Activated CD4-positive, alpha-beta T cell treated with anti-CD3 and anti-CD28 coated beads for 36 hours (primary cell): ENCODE measurements at places on chromosomes 7 and 10.
A peak's percentile ranks its signal among the peaks of the same experiment; 100 is the strongest.

GRCh38 chr10:122234416-122234815 is 36.7 kb upstream of the BTBD16 start:
- no peak for DNase-seq

DNA sequence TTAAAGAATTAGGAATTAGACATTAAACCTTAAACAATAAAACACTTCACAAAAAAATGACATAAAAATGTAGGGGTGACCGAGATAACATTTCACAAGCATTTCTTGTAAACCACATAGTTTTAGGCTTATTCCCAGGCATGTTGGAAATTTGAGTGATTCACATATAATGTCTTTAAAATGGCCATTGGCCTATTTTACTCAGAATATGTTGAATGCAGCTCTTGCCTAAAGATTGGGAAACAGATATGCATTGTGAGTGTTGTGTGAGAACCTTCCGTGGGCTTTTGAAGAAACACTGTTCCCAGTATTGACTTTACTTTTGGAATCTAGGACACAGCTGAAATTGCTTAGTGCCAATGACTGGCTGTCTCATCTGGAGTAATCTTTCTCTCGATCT is 79.6 kb downstream of the ARL5B start:
- no peak for DNase-seq

DNA sequence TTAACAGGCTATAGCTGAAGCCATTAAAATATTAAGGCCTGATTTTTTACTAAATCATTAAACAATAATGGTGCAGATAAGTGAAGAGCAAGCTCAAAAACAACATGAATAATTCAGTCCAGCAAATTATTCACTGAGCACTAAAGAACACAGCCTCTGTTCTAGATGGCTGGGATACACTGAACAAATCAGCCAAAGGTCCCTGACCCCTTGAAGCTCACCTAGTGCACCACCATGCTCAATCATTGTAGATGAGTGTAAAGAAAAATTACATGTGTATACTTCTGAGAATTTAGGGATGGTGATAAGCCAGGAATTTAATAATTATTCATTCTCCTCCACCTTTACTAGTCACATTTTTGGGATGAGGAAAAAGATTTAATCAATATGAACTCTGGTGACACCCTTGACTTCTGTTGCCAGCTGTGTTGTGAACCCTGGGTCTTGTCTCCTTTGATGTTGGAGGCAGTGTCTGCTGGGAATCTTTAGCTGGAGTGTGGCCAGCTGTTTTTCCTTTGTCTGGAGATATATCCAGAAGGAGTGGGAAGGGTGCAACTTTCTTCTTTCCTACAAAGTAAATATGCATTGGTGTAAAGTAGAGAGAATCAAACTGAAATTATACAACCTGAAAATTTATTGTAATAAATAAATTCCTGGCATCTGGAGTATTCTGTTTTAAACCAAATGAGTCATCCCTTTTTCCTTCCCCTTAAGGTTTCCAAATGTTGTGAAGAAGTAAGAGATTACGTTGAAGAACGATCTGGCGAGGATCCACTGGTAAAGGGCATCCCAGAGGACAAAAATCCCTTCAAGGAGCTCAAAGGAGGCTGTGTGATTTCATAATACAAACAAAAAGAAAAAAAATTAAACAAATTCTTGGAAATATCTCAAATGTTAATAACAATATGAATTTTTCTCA is 4.0 kb downstream of the GNGT1 start:
- DNase-seq = no peak

GRCh38 chr7:100122067-100122466 is 2.6 kb downstream of the CNPY4 start:
- DNase-seq = no peak

GRCh38 chr7:8179486-8179885 is 82.5 kb downstream of the ICA1 start:
- no peak for DNase-seq

- DNase-seq = no peak
These were observed 577.8 kb downstream of the ETV1 start for GRCh38 chr7:13411636-13412035.

GRCh38 chr7:36708767-36709166 is 15.5 kb downstream of the AOAH start:
- DNase-seq = no peak

DNA sequence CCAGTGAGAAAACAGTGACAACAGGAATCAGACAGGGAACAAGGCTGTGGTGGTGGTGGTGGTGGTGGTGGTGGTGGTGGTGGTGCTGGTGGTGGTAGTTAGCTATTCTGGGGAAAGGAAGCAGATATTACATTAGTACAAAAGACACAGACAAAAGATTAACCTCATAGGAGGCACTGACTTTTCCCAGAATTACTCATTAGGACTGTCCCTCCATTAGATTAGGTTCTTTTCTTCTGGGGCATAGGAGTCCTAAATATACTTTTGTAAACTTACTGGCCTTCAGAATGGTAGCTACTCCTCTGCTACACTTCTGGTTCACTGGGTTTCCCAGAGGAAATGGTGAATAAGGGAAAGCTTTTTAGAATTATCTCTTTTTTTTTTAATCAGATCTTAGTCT is 156.6 kb upstream of the SEMA3D start:
- no peak for DNase-seq

DNA sequence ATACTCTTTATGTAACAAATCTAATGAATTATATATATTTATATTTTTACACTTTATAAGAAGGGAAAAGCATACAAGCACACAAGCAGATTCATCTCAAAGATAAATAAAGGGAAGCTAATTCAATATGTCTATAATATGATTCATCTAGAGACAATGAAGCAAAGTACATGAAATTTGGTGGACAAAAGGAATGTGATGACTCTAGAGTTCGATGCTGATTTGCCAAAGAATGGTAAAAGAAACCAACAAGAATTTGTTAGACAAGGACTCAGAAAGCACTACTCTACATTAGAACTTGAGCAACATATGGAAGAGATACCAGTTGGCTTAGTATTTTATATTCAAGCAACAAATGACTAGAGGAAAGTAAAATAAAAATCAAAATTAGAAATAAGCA is 536.5 kb upstream of the TEX47 start:
- no peak for DNase-seq

- DNase-seq = no peak
These were observed 116.3 kb downstream of the PAXIP1 start for GRCh38 chr7:154886591-154886990.

DNA sequence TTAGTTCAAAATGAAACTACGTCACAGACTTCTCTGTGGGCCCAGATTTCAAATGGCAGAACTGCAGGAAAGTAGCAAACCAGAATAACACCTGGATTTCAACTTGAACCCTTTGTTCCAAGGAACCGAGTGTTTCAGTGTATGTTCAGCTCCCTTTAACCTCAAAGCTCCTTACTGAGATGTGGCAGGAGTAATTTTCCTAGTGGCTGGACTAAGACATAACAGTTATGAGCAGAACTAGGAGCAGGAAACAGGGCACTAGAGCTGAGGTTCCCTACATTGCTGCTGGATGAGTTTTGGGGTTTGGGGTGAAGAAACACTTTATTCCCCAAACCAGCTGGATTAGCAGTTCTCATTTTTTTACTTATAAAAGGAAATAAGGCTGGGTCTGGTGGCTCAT is 50.1 kb downstream of the NSUN6 start:
- DNase-seq = no peak

- no peak for DNase-seq
These were observed 206.1 kb downstream of the CHRM2 start for GRCh38 chr7:137074391-137075030.

- no peak for DNase-seq
These were observed 84.5 kb upstream of the RET start for GRCh38 chr10:42992156-42992956.

GRCh38 chr7:2279896-2280295 is 34.3 kb downstream of the SNX8 start:
- no peak for DNase-seq

DNA sequence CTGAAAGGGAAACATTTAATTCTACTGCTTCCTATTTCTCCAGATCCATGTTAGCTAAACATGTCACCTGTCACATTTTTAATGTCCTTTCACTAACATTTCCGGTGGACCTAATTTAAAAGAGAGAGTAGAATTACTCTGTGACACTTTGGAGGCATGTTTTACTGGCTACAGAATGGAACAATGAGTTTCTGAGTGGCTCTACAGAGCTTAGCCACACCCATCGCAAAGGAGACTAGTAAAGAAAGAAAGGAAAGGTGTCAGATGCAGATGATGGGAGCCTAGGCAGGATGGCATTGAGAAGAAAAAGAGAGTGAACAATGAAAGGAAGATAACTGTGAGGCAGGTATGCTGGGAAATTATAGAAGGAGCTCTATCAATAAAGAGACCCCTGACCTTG is 35.9 kb downstream of the NDUFB2 start:
- DNase-seq = no peak

- no peak for DNase-seq
These were observed 364.9 kb downstream of the SUGCT start for GRCh38 chr7:40499718-40500117.

- DNase-seq = no peak
These were observed 595.6 kb downstream of the GRM8 start for GRCh38 chr7:126657137-126657536.

- no peak for DNase-seq
These were observed 97.8 kb downstream of the CALCR start for GRCh38 chr7:93476491-93477344.

DNA sequence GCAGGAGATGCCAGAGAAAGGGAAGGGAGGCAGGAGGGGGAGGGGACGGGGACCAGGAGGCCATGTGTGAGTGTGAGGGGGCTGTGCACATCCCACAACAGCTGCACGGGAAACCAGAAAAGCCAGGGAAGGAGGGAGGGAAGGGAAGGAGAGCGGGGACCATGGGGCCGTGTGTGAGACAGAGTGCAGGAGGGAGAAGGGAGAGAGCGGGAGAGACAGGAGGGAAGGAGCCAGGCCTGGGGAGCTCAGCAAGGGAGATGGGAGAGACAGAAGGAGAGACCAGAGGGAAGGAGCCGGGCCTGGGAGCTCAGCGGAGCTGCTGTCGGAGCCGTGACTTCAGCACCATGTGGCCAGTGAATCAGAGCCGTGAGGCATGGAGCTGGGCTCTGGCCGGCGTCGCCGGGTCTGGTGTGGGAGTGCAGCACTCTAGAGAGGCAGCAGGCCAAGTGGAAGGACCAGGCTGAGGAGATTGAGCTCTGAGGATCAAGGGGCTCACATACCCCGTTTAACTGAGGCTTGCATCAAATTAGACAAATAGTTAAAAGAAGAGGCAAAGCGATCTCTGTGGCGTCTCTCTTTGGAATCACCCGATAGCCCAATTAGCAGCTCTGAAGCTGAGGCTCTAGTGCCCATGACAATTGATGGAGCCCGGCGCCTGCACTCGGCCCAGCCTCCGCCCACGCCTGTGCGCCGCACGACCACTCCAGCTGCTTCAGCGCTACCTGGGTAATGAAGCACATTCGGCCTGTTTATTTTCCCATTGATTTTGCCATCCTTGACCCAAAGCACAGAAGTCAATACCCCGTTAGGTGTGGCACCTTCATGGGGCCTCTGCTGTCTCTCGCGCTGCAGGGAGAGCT is 150.4 kb downstream of the MAD1L1 start:
- DNase-seq = no peak

DNA sequence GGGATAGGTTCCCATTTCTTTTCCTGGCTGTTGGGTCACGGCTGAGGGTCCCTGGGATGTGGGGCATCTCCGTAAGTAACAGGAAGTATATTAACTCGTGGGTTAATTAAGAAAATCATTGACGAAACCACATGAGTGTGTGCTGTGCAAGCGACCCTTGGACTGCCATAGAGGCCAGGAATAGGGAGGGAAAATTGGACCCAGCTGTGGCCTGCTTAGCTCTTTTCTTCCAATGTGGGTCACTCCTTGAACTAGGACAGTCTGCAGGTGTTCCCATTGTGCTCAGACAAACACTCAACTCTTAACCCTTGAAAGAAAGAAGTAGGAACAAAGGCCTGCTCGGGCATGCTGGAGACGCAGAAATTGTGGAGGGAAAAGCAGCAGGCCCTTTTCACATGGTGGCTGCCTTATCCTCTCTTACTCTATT is 25.6 kb upstream of the PLEKHA1 start:
- DNase-seq = no peak

- no peak for DNase-seq
These were observed 6.3 kb downstream of the CISD1 start for GRCh38 chr10:58275261-58275660.

- no peak for DNase-seq
These were observed 79.1 kb downstream of the AASS start for GRCh38 chr7:122064971-122065370.

- peak; percentile 13 for DNase-seq
These were observed 1.2 kb downstream of the GFRA1 start for GRCh38 chr10:116271593-116272439.

DNA sequence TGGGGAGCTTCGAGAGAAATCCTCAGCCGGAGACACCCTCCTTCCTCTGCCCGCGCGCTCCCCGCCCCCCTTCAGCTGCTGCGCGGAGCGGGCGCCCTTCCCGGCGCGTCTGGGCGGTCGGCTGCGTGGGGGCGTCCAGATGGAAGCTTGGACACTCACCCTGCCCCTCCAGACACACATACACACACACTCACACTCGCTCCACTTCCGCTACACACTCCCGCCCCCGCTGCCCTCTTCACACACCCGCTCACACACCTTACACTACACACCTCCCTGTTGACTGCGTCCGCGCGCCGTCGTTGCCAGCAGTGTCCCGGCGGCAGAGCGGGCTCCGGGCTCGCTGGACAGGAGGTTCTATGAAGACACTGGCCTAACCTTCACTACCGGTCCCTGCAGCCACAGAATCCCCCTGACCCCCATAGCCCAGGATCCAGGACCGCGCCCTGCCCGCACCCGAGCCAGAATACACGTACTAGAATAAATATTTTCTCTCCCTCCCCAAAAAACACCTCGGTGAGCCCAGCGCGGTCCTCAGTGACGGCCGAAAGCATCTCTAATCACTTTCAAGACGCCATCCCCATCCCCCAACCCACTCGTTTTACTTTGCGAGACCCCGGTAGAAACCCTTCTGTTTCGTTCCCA is 1.1 kb upstream of the EGR2 start:
- DNase-seq = peak; percentile 77

DNA sequence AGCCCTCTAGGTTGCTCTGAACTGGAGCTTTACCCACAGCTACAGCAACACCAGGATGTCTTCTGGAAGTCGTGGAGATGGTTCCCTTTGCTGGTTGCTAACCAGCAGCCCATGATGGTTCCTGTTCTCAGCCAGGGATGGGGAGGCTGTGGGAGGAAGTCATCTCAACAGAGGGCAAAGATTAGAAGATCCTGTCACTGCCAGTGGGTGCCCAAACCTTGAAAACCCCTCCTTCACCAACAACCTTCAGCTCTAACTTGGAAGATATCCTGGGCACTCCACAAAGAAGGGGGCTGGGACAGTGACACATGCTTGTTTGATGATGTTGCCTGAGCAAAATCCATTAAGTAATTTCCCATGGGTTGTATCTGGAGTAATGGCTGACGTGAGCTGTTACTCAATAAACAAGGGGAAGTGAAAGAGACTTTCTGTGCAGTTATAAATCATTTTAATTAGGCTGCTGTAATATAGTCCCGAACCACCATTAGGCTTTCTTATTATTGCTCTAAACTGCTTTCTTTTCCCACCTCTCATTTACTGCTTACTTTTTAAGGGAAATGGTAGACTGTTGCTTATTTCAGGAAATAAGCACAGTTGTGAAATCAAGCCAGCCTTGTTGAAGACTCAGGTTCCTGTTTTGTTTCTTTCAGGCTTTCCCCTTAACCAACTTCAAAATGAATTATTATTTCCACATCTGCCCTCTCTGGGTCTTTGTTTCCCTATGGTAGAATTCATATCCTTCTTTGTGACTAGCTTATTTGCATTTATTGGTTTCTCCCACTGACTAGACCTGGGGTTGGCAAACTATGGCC is 124.8 kb downstream of the PPP1R17 start:
- DNase-seq = no peak
